Activated CD4-positive, CD25-positive, alpha-beta regulatory T cell (primary cell): ENCODE measurements at places on chromosomes 5 and 9.

GRCh38 chr9:3956899-3957298 lies 343.0 kb downstream of the GLIS3 start:
- no peak for DNase-seq

DNA sequence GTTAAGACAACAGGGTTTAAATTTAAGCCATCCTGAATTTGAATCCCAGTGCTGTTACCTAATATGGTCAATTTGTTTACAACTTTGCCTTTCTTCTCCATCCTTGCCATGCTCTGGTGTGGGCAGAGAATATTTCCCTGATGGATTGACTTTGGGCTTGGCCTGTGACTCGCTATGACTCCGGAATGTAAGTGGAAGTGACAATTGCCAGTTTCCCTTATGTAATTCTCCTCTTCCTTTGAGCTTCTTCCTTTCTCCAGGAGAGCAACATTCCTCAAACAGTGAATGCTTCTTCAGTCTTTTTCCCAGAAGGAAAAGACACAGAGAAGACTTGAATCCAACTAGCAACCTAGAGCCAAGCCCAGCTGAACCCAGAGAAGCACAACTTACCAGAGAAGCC lies 159.1 kb downstream of the LURAP1L start:
- DNase-seq: no peak

GRCh38 chr9:18296702-18297055 lies 177.3 kb upstream of the ADAMTSL1 start:
- DNase-seq: no peak

GRCh38 chr9:68775003-68775730 lies 70.1 kb downstream of the PIP5K1B start:
- no peak for DNase-seq

GRCh38 chr5:157273131-157273556 lies 7.2 kb downstream of the CYFIP2 start:
- DNase-seq: no peak

- DNase-seq: no peak
Measured at GRCh38 chr9:32550150-32550561, 2.0 kb upstream of the SMIM27 start.

- DNase-seq: no peak
Measured at GRCh38 chr9:35414889-35415288, 75.0 kb upstream of the RUSC2 start.

- no peak for DNase-seq
Measured at GRCh38 chr9:131096269-131097125, at the start of gene AIF1L. Gene AIF1L (plus strand): TSS chr9:131096531. CDS start chr9:131096630, 99 bp downstream.

- DNase-seq: no peak
Measured at GRCh38 chr9:11931751-11932150, 761.4 kb upstream of the TYRP1 start.

- no peak for DNase-seq
Measured at GRCh38 chr5:97623441-97623840, 440.4 kb upstream of the RIOK2 start.

GRCh38 chr5:72468024-72468423 lies 39.2 kb downstream of the ZNF366 start:
- no peak for DNase-seq

GRCh38 chr9:72349911-72350310 lies 15.1 kb downstream of the ZFAND5 start:
- DNase-seq: no peak

DNA sequence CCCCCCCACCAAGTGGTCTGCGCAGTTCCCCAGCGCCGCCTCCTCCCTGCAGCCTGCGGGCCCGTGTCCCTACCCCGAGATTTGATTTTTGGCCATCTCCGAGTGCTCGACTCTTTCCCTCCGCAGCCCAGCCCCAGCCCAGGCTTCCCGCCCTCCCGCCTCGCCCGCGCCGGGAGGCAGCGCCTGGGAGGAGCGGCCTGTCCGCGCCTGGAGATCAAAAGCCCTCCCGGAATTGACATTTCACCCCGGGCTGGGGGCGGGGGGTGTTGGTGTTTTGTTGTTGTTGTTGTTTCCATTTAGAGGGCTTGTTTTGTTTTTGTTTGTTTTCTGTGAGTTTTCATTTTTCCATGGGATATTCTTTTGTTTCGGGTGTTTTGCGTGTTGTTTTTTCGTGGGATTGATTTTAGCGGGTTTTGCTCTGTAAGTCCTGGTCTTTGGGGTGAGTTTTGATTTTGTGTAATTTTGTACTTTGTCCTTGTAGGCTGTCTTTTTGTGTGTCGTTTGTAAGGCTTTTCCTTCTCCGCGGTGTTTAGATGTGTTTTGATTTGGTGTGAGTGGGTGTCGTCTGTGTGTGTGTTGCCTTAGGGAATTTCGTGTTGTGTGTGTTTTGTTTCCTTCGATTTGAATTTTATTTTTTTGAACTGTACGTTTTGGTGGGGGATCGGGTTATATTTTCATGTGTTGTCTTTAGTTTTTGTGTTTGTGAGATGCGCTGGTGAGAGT lies 1.7 kb upstream of the PAX5 start:
- DNase-seq: no peak

DNA sequence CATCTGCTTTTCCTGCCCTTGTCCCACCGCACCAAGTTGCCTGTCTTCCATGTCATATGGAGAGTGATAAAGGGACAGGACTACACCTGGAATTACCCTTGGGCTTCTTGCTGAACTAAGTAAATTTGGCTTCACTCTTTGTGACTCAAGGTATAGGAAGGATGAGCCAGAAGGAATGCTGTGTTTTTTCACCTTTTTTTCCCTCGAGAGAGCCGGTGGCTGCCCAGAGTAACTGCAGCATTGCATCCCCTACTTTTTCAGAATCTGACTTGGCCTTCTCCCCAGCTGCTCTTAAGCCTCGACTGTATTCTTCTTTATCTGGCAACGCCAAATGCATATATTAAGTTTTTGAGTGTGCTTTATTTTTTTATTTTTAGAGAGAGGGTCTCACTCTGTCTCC lies 38.4 kb downstream of the RCL1 start:
- DNase-seq: no peak

DNA sequence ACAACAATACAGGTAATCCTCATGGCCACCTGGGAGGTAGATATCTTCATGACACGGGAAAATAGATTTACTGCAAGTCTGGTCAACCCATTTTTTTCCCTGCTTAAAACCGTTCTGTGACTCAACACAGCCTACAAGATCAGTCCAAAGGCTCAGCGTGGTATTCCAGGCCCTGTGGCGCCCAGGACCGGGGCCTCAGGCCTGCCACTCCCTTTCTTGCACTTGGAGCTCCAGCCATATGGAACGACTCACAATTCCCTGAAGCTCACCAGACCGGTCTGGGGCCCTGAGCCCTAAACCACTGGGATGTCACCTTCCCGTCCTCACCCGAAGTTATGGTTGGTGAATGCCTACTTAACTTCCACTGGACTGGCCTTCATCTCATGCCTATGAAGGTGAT lies 6.5 kb upstream of the MLANA start:
- DNase-seq: no peak

GRCh38 chr9:114731701-114732100 lies 49.7 kb upstream of the TEX48 start:
- DNase-seq: no peak

GRCh38 chr5:149344151-149344550 lies 1.1 kb upstream of the GRPEL2 start:
- DNase-seq: no peak

DNA sequence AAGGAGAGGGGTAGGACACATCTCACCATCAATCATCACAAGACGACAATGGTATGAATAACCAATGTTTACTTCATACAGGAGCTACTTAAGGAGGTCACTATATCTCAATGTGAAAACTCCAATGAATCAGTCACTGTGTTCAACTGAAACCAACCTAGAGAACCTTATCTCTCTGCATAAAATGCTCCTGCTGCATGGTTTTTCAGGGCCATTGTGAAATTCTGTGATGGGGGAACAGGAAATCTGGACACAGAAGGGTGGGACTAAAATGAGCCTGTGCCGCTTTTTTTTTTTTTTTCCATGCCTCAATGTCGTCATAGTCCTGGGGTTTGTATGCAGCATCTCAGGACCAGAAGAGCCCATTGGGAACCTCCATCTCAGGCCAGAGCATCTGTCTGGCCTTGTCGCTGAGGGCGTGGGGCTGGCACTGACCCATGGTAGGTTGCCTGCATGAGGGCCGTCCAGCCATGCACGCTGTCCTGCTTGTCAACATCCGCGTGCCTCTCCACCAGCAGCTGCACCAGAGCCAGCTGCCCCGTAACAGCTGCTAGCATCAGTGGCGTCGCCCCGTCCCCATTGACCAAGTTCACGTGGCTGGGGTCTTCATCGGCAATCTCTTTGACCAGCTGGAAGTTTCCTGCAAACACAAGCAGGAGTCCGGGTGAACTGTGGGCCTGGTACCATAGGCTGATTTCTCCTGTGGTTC lies 12.7 kb downstream of the ANKS6 start:
- DNase-seq: no peak

DNA sequence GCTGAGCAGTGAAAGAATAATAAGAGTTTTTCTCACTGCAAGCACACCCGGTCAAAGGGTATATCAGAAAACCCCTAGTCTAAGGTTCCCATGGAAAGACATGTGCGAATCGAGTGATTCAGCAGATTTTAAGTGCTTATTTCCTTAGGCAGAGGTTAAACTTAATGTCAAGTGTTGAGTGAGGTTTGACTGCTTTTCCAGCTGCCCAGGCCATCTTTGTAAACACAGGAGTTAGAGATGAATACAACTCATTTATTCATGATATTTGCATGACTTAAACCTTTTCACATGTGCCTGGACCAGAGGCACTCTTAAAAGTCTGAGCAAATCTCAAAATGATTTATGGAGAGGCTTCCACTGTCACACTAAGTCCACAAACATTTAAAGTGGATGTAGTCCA lies 137.8 kb upstream of the RGMB start:
- no peak for DNase-seq

DNA sequence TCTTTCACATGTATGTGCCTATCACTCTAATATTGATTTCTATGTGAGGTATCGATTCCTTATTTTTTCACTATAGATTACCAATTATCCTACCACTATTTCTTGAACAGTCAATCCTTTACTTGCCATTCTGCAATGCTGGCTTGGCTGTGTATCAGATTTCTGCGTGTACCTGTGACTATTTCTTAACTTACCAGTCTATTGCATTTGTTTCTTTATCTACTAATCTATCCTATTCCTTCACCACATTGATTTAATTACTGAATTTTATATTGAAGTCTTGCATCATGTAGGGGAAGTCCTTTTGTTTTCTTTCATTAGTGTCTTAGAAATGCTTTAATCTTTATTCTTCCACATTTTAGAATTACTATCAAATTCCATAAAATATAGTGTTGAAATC lies 684.8 kb downstream of the LRRC70 start:
- DNase-seq: no peak

- DNase-seq: no peak
Measured at GRCh38 chr5:113917997-113918396, 404.5 kb downstream of the YTHDC2 start.

GRCh38 chr5:159951387-159951786 lies 35.1 kb downstream of the ADRA1B start:
- DNase-seq: no peak

- no peak for DNase-seq
Measured at GRCh38 chr5:134188092-134188491, 11.3 kb upstream of the SKP1 start.

- DNase-seq: no peak
Measured at GRCh38 chr9:69297300-69297980, 27.6 kb upstream of the ENTREP1 start.

DNA sequence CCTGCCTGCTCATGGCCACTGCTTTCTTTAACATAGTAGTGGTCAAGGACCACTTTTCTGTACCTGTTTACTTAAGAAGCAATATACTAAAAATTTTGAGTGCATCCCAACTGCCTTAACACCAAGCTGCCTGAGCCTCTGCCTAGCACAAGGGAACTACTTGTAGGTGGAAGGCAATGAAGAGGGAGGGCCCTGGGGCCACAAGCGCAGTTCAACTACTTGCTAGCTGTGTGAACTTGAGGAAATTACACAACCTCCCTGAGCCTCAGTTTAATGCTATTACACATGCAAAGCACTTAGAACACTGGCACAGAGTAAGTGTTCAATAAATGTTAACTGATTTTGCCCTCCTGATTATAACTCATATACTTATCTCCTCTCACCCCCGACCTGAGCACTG lies 6.3 kb downstream of the ARL15 start:
- no peak for DNase-seq

GRCh38 chr5:10507575-10508096 lies 56.2 kb upstream of the ANKRD33B start:
- DNase-seq: no peak

GRCh38 chr5:37771731-37772130 lies 68.1 kb downstream of the GDNF start:
- DNase-seq: no peak

DNA sequence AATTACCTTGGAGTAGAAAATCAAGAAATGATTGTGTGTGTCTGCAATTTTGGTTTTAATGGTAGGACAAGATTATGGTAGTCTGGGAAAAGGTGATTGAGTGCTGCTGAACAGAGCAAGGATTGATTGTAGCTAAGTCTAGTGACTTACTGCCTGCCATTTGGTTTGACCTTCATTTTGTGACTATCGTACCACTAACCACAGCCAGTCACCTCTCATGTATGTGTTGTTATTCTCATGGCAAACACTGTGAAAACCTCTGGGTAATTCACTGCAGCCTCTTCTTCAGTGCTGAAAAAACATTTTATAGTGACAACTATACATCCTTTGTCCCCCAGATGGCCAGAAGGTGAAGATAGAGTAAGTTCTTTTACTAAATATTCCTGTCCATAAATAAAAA lies 37.5 kb downstream of the CTNNA1 start:
- DNase-seq: no peak

GRCh38 chr9:87662808-87663528 lies 63.0 kb upstream of the CTSL start:
- peak; percentile 6 for DNase-seq

GRCh38 chr9:2985343-2985742 lies 141.4 kb upstream of the PUM3 start:
- no peak for DNase-seq

DNA sequence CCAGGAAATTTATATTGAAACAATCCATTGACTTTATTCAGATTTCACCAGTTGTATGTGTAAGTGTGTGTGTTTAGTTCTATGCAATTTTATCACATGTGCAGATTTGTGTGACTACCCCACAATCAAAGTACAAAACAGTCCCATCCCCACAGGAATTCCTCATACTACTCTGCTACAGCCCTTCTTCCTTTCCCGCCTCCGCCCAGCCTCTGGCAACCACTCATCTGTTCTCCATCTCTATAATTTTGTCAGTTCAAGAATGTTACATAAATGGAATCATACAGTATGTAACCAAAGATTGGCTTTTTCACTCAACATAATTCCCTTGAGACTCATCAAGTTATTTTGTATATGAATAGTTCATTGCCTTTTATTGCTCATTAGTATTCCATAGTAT lies 289.1 kb downstream of the GADD45G start:
- no peak for DNase-seq

GRCh38 chr5:20157089-20157488 lies 169.1 kb upstream of the CDH18 start:
- no peak for DNase-seq

DNA sequence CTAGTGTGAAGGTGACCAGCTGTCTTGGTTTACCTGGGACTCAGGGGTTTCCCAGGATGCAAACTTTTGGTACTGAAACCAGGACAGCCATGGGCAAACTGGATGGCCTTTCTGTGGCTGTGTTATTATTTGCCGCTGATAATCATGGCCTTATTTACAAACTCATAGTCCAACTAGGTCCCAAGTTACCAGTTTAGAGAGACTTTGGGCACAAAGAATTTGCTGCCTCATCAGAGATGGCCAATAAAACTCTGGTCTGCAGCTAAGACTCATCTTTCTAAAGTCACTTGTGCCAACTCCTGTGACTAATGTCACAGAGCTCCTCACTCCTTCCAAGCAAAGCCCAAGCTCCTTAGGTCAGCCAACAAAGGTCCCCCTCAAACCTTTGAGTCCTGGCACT lies 47.5 kb upstream of the PLPP6 start:
- DNase-seq: no peak
